ENCODE measurements at places on chromosomes 6 and 20. TPM values are rescaled to one million over a fixed set of nuclear protein-coding genes. Genes with fewer than 3 reads are reported as not detected.

DNA sequence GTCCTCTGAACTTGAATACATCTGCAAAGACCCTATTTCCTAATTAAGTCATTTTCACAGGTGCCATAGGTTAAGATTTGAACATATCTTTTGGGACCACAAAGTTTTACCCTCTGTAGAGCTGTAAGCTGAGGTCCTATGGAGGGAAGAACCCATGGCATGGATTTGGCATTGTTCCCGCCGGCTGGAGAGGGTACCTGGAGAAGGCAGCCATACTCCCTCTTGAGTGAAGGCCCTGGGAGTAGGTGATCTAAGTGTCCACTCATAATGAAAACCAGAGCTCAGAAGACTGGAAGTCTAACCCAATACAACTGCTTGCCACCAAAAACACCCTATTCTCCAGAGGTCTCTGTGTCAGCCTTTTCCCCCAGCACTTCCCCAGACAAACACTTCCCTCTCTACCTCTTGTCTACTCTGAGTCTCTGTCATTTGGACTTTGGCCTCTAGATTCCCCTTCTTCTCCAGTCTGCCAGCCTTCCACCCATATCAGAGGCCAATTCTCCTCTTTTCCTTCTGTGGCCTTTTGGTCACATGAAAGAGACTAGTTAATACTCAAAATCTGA, 363.9 kb downstream of the MAFB start:
- no peaks in the 10 kb centered on the region for H3K4me1 ChIP-seq
- H3K27ac ChIP-seq: no peak overlapping the region
- H3K27me3 ChIP-seq: no peaks in the 10 kb centered on the region
- no peak overlapping the region for H3K4me3 ChIP-seq
- no peak for DNase-seq
- H3K36me3 ChIP-seq: no peaks in the 10 kb centered on the region

DNA sequence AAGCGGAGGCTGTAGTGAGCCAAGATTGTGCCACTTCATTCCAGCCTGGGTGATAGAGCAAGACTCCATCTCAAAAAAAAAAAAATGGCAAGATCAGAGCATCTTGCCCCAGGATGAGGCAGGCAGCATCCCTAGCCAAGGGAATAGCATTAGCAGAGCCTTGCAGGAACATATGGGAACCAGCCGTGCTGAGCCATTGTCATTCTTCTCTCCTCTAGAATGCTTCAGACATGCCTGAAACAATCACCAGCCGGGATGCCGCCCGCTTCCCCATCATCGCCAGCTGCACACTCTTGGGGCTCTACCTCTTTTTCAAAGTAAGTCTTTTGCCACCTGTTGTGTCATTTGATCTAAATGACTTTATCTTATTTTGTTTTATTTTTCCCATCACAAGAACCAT, 13.0 kb downstream of the HM13 start:
- H3K36me3 ChIP-seq: peaks cover 25% of the 10 kb centered on the region
- H3K27ac ChIP-seq: no peak overlapping the region
- H3K4me1 ChIP-seq: peaks cover 10% of the 10 kb centered on the region
- no peak for DNase-seq
- H3K27me3 ChIP-seq: no peaks in the 10 kb centered on the region
- no peak overlapping the region for H3K4me3 ChIP-seq

- H3K4me1 ChIP-seq: no peaks in the 10 kb centered on the region
- H3K27ac ChIP-seq: no peak overlapping the region
- DNase-seq: no peak
- no peaks in the 10 kb centered on the region for H3K27me3 ChIP-seq
These were observed 20.6 kb upstream of the ARHGAP18 start for GRCh38 chr6:129730477-129731165.

DNA sequence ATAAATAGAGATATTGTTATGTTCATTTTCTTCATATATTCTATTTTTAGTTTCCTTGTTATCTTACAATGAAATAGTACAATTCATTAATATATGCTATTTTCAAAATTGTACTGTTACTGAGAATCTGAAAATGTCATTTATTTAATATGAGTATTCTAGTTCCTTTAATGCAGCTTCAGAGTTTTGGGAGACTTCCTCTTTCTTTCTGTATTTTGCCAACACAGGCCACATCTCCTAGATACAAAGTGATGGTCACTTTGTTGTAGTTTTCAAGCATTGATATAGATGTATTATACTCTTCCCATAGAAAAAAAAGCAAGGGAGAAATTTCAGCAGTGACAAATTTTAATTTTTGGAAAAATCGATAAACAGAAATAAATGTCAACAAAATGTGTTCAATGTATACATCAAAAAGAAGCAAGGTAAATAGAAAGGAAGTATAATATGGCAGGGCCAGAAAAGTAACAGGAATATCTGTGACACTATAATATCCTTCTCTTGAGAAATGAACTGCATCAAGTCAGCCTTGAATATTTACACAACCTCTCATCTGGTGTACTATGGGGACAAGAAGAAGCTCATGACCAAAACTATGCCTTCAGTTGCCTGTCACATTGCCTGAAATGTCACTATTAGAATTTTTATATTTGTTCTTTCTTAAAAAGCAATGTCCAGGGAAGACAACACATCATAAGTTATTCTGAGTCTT, 396.0 kb downstream of the TBC1D32 start:
- H3K4me1 ChIP-seq: no peaks in the 10 kb centered on the region
- no peak overlapping the region for H3K4me3 ChIP-seq
- H3K27me3 ChIP-seq: no peaks in the 10 kb centered on the region
- H3K36me3 ChIP-seq: no peaks in the 10 kb centered on the region
- no peak for DNase-seq

Gene CST4
- total RNA-seq: not detected

GRCh38 chr6:157203312-157203744, 120.0 kb downstream of the TMEM242 start:
- peaks cover 37% of the 10 kb centered on the region for H3K4me1 ChIP-seq
- H3K27me3 ChIP-seq: no peaks in the 10 kb centered on the region
- no peak overlapping the region for H3K27ac ChIP-seq

DNA sequence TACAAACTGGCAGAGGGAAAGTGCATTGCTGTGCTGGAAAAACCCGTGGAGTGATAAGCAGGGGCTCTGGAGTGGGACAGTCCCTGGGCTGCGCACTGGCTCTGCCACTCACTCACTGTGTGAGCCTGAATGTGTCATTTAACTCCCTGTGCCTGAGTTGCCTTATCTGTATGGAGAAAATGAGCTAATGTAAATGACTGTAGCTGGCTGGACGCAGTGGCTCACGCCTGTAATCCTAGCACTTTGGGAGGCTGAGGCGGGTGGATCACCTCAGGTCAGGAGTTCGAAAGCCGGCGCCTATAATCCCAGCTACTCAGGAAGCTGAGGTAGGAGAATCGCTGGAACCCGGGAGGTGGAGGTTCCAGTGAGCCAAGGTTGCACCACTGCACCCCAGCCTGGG, 18.4 kb upstream of the RPN2 start:
- no peaks in the 10 kb centered on the region for H3K27me3 ChIP-seq
- H3K4me1 ChIP-seq: no peaks in the 10 kb centered on the region
- DNase-seq: no peak
- H3K4me3 ChIP-seq: no peak overlapping the region
- no peak overlapping the region for H3K27ac ChIP-seq

DNA sequence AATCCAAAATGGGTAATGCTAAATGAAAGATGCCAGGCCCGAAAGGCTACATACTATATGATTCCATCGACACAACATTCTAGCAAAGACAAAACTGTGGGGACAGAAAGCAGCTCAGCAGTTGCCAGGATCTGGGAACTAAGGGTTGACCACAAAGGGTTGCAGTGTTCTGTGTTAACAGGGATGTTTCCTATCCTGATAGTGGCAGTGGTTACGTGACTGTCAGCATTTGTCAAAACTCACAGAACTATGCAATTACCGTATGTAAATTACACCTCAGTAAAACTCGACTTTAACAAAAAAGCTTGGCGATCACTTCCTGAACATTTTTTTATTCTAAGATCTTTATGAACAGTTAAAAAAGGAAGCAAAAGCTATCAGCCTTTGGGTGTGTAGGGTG, 83.9 kb downstream of the BANF2 start:
- no peak overlapping the region for H3K27ac ChIP-seq
- H3K4me1 ChIP-seq: peaks cover 4% of the 10 kb centered on the region
- no peaks in the 10 kb centered on the region for H3K27me3 ChIP-seq
- no peak overlapping the region for H3K4me3 ChIP-seq
- no peak for DNase-seq

DNA sequence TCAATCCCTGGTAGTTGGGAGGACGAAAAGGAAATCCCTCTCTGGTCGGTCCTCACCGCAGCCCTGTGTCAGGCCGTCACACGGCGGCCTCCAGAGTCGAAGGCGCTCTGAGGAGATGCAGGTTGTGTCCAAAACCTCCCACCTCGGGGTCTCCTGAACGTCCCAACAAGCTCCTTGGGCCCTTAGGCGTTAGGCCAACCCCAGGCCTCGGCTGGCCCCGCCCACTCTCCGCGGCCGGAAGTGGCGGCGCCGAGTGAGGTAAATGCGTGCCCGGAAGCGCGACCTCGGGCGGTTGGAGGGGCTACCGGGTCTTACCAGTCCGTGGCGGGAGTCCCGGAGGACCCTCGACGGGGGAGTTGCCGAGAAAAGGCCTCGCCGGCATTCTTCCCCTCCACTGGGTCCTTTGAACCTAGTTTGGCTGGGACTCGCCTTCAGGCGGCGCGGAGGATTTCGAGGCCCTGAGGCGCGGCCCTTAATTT, at the start of gene TDRD6:
Gene TDRD6 (plus strand): TSS at position 267 of the 479 bp plus-strand sequence. CDS start 244 bp downstream, outside the sequence.
- H3K36me3 ChIP-seq: no peaks in the 10 kb centered on the region
- no peaks in the 10 kb centered on the region for H3K4me1 ChIP-seq
- no peak within 1 kb of the TSS for H3K27ac ChIP-seq
- DNase-seq: no peak
- no peaks in the 10 kb centered on the region for H3K27me3 ChIP-seq
- H3K4me3 ChIP-seq: no peak within 1 kb of the TSS

DNA sequence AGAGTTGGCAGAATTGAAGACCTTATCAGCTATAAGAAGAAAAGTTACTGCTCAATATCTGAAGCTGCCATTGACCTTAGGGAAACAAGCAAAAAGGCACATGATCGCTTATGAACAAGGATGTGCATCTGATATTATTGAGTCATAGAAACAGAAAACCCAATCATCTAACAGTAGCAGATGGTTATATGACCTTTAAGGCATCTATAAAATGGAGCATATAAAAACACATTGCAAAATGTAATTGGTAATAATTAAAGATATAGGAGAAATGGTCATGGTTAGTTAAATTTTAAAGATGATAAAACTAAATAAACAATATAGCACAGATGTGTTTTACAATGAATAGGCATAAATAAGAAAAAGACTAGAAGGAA, 260.1 kb upstream of the TAB2 start:
- no peak for DNase-seq
- no peak overlapping the region for H3K27ac ChIP-seq
- no peaks in the 10 kb centered on the region for H3K36me3 ChIP-seq
- peaks cover 8% of the 10 kb centered on the region for H3K4me1 ChIP-seq
- H3K27me3 ChIP-seq: no peaks in the 10 kb centered on the region

DNA sequence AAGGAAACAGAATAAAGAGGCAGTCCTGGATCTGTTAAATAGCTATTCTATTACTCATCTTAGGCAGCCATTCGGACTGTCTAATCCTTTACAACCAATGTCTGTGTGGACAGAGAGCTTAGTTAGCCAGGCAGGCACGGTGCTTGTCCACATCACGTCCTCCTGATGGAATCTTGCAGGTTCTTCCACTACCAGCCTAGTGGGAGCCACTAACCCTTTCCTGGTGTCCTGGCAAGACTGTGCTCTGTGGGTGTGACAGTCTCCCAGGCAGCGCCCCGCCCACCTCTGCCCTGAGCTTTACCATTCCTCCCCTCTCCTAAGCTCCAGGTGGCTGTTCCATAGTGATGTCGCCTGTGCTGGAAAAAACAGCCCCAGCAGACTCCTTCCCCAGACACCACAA, 78.3 kb upstream of the CLDN20 start:
- DNase-seq: no peak
- no peak overlapping the region for H3K27ac ChIP-seq
- H3K4me3 ChIP-seq: no peak overlapping the region
- H3K36me3 ChIP-seq: no peaks in the 10 kb centered on the region
- no peaks in the 10 kb centered on the region for H3K27me3 ChIP-seq
- peaks cover 15% of the 10 kb centered on the region for H3K4me1 ChIP-seq

Gene DPPA5
- not detected for total RNA-seq

- no peak for DNase-seq
- peaks cover 12% of the 10 kb centered on the region for H3K4me1 ChIP-seq
- H3K4me3 ChIP-seq: no peak overlapping the region
- no peak overlapping the region for H3K27ac ChIP-seq
- no peaks in the 10 kb centered on the region for H3K27me3 ChIP-seq
- no peaks in the 10 kb centered on the region for H3K36me3 ChIP-seq
These were observed 4.8 kb downstream of the PHF20 start for GRCh38 chr20:35776513-35777101.

Gene SMIM28
- not detected for total RNA-seq

DNA sequence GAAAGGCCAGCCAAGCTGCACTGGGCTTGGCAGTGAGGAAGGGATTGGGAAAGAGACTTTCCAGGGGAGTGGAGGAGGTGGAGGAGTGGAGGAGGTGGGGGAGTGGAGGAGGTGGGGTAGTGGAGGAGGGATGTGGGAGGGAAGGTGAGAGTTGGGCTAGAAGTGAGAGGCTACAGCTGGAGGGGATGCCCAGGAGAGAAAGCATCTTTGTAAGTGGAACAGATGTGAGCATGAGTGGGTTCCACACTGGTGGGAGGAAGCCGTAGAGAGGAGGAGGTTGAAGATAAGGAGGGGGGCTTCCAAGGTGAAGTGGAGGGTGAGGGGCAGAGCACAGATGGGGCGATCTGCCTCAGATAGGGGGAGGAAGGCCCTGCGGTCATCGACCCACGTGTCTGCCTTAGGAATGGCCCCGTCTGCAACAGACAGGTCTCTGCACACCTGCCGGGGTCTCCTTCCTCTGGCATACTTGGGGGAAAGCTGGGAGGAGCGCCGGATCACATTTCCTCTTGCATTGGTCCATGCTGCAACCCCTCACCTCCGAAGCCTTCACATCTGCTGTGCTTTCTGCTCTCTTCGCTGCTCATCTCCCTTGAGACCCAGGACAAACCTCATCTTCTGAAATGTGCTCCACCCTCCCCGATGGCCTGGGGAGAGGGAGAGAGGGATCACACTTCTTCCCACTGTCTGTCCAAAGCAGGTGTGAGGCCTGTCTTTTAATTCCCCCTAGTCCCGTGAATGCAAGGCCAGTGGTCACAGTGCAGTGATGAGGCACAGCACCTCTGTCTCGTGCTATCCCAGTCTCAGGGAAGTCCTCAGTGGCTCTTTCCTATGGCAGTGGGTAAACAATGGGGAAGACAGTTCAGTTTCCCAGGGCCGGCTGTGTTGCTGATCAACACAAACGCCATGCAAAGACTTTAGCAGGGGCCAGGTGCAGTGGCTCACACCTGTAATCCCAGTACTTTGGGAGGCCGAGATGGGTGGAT, 48.6 kb upstream of the SNX9 start:
- H3K36me3 ChIP-seq: no peaks in the 10 kb centered on the region
- H3K27ac ChIP-seq: no peak overlapping the region
- H3K4me1 ChIP-seq: peaks cover 9% of the 10 kb centered on the region

DNA sequence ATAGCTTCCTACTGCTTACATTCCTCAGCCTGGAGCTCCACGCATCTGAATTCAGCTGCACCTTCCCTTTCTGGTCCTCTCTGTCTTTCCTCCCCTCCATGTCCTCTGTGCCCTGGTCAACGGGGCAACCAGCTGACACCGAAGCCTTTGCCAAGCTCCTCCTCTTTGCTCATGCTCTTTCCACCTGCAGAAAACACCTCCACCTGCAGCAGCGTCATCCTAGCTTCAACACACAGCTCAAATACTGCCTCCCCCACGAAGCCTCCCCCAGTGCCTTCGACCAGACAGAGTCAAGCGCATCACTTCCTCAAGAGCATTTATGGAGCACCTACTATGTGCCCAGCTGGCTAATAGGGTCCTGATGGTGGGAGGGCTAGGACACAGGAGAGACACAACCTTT, 9.2 kb downstream of the CDH22 start:
- no peaks in the 10 kb centered on the region for H3K36me3 ChIP-seq
- H3K4me1 ChIP-seq: no peaks in the 10 kb centered on the region

All from thoracic aorta (tissue), 2 donors.